Right lobe of liver (tissue), 6 donors: ENCODE measurements at places on chromosomes 13 and 19. TPM values are rescaled to one million over a fixed set of nuclear protein-coding genes. Genes with fewer than 3 reads are reported as not detected.
A peak's percentile ranks its signal among the peaks of the same experiment; 100 is the strongest.

DNA sequence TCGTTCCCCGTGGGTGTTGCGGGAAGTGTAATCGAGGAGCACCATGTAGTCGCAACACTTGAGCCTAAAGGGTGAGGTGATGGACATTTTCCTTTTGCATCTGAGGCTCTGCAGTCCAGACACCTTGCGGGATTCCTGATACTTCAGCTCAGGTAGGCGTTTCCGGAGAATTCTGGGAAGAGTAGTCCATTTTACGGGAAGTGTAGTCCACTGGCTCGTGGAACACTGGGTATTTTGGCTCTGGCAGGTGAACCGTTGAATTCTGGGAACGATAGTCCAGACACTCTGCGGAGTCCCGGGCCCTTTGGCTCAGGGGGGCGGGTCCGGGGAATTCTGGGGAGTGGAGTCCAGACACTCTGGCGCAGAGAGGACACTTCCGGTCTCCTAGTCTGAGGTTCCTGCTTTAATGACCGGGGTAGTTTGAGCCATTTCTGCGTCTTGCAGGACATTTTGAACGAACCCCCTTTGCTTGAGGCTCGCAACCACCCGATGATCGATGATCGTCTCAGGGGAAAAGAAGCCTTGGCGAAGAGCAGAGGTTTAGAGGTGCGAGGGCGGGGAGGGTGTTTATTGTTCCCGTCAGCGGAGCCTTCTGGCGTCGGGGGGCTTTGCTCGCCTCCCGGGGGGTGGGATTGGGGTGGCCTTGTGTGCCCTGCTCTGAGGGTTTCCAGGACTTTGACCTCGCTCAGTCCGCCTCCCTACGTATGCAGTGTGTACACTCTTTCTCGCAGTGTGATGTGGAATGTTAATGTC is at the start of gene ZNF223:
Gene ZNF223 (plus strand): TSS at position 387 of the 753 bp plus-strand sequence. CDS start 3,141 bp downstream, outside the sequence.
- no peaks in the 10 kb centered on the region for H3K27me3 ChIP-seq
- no peaks in the 10 kb centered on the region for H3K36me3 ChIP-seq
- peak within 1 kb of the TSS; percentile 25 for H3K27ac ChIP-seq

GRCh38 chr19:12802267-12803106 is 618 bp downstream of the THSD8 start:
- no peak overlapping the region for H3K27ac ChIP-seq
- peaks cover 11% of the 10 kb centered on the region for H3K4me1 ChIP-seq
- peak; percentile 35 for DNase-seq
- no peaks in the 10 kb centered on the region for H3K36me3 ChIP-seq

GRCh38 chr13:73599232-73600128 is 534.7 kb downstream of the KLF12 start:
- H3K4me1 ChIP-seq: no peaks in the 10 kb centered on the region
- no peak for DNase-seq
- H3K4me3 ChIP-seq: no peak overlapping the region
- no peaks in the 10 kb centered on the region for H3K36me3 ChIP-seq

GRCh38 chr13:39956036-39956435 is 300.6 kb downstream of the COG6 start:
- no peaks in the 10 kb centered on the region for H3K36me3 ChIP-seq
- H3K4me1 ChIP-seq: no peaks in the 10 kb centered on the region
- no peak overlapping the region for H3K27ac ChIP-seq
- H3K4me3 ChIP-seq: no peak overlapping the region

DNA sequence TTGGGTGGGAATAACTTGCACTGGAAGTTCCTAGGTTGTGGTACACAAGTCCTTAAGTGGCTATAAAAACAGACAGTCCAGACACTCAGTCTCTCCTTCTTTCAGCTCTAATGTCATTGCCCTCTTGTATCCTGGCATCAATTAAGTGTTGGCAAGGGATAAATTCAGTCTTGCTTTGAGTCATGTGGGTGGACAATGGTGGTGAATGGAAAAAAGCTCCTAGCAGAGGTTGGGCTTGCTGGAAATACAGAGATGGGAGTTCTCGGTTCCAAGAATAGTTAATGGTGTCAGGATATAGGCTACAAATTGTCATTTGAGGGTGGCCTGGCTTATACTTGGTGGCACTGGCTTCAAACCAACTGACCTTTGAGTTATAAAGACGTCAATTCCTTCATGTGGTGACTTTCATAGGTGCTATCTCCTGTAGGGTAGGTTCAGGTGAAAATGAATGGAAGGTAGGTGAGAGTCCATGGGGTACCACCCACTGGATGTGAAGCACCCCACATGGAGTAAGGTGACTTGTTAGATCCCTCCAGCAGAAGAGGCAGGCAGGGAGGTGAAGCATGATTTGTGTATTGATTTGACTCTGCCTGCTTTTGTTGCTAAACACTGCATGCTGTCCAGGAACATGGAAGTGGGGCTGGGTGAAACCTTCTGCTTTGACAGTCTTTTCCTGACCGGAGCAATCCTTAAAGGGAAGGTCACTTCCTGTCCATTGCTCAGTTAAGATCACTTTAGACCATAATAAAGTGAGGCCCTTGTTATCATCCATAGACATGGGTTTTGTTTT is 102.0 kb downstream of the LACC1 start:
- no peak for DNase-seq
- no peak overlapping the region for H3K4me3 ChIP-seq
- no peaks in the 10 kb centered on the region for H3K4me1 ChIP-seq
- no peak overlapping the region for H3K27ac ChIP-seq

GRCh38 chr13:44220948-44221347 is 152.7 kb upstream of the SERP2 start:
- H3K27me3 ChIP-seq: no peaks in the 10 kb centered on the region
- no peak for DNase-seq
- H3K4me1 ChIP-seq: peaks cover 16% of the 10 kb centered on the region

DNA sequence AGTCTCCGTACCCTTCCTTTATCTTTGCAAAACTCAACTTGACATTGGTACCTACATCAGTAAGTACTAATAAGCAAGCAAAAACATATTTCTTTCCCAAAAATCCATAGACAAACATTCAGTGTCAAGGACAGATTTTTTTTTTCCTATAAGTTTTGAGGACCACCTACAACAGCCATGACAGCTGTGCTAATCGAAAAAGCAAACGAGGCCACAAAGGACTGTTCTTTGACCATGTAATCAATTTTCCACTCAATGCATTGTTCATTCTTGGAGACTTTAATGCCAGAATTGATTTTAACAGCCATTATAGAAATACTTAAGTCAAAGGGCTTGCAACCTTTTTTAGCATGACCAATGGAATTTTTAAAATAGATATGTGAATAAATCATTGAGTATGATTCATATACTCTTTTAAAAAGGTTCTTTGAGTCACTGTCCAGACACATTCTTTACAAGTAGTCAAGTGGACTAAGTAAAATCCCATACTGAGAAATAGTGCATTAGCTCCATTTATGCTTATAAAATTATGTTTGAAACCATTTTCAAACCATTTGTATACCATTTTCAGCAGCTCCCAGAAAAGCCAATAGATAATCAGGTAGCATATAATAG is 323.9 kb downstream of the MZT1 start:
- no peaks in the 10 kb centered on the region for H3K4me1 ChIP-seq
- no peak overlapping the region for H3K4me3 ChIP-seq
- H3K27me3 ChIP-seq: no peaks in the 10 kb centered on the region
- no peak for DNase-seq
- H3K27ac ChIP-seq: no peak overlapping the region

DNA sequence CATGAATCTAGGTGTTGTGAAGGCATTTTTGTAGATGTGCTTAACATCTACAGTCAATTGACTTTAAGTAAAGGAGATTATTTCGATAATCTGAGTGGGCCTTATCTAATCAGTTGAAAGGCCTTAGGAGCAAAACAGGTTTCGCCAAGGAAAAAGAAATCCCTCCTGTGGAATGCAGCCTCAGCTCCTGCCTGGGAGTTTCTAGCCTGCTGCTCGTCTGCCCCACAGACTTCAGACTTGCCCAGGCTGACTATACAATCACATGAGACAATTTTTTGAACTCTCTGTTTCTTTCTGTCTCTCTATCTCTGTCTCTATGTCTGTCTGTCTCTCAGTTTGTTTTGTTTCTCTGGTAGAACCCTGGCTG is 312.5 kb downstream of the OLFM4 start:
- H3K4me1 ChIP-seq: no peaks in the 10 kb centered on the region
- DNase-seq: no peak
- no peaks in the 10 kb centered on the region for H3K36me3 ChIP-seq

GRCh38 chr19:49807904-49808675 is 5.0 kb downstream of the FUZ start:
- peak overlapping the region; percentile 74 for H3K4me3 ChIP-seq
- peaks cover 11% of the 10 kb centered on the region for H3K36me3 ChIP-seq
- H3K27me3 ChIP-seq: no peaks in the 10 kb centered on the region
- no peak overlapping the region for H3K27ac ChIP-seq

- no peaks in the 10 kb centered on the region for H3K27me3 ChIP-seq
- no peak overlapping the region for H3K4me3 ChIP-seq
- no peaks in the 10 kb centered on the region for H3K4me1 ChIP-seq
- no peak for DNase-seq
- no peaks in the 10 kb centered on the region for H3K36me3 ChIP-seq
Observed at GRCh38 chr19:17266589-17266974, 661 bp upstream of the BABAM1 start.

GRCh38 chr19:52658595-52658994 is 20.4 kb upstream of the ZNF83 start:
- no peaks in the 10 kb centered on the region for H3K4me1 ChIP-seq
- no peaks in the 10 kb centered on the region for H3K27me3 ChIP-seq
- no peak overlapping the region for H3K4me3 ChIP-seq
- H3K27ac ChIP-seq: no peak overlapping the region

DNA sequence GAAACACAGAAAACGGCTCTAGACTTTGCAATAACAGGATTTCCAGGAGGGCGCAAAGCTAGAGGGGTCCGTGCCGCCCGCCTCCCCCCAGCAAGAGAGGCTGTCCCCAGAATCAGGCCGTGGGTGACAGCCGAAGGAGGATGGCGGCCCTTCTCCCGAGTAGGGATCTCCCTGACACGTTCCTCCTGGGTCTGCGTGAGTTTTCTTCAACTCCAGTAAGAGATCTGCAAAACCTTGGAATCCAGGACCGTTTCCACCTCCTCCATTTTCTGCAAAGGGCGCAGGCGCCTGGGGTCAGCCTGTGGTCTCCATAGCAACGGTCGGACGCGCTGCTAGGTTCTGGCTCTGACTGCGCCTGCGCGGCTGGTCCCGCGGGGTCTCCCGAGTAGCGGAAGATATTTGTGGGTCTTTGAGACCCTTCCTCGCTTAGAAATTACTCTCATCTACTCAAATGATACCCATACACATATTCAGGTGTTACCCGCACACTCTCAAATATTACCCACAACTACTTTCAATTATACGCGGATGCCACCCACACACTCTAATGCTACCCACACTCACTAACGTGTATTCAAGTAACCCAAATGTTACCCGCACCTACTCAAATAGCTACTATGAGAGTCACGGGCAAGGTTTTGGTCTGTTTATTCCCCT is 2.1 kb downstream of the PNMA8C start:
- peaks cover 4% of the 10 kb centered on the region for H3K27me3 ChIP-seq
- H3K36me3 ChIP-seq: no peaks in the 10 kb centered on the region
- H3K27ac ChIP-seq: no peak overlapping the region
- peak; percentile 74 for DNase-seq

GRCh38 chr13:27699952-27700351 is 78.3 kb downstream of the POLR1D start:
- H3K4me3 ChIP-seq: no peak overlapping the region
- H3K27me3 ChIP-seq: no peaks in the 10 kb centered on the region
- no peaks in the 10 kb centered on the region for H3K4me1 ChIP-seq
- H3K27ac ChIP-seq: no peak overlapping the region
- H3K36me3 ChIP-seq: no peaks in the 10 kb centered on the region

- H3K27ac ChIP-seq: no peak overlapping the region
- no peaks in the 10 kb centered on the region for H3K27me3 ChIP-seq
- H3K4me3 ChIP-seq: no peak overlapping the region
- H3K36me3 ChIP-seq: no peaks in the 10 kb centered on the region
- H3K4me1 ChIP-seq: no peaks in the 10 kb centered on the region
- no peak for DNase-seq
Observed at GRCh38 chr13:59946944-59947343, 216.8 kb downstream of the DIAPH3 start.

DNA sequence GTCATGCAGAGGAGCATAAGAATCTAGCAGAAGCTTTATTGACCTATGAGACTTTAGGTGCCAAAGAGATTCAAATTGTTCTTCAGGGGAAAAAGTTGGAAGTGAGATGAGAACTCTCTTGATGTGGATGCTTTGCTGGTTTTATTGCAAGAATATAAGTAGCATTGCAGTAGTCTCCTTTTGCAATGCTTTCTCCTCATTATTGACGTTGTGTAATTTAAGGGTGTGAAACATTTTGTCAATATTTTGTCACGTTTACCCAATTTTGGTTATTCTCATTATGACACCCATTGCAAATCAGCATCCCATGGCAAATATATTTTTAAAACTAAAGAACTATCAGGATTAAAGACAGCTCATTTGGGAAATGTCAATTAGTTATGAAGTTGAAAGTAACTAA is 11.9 kb upstream of the LILRB5 start:
- no peak for DNase-seq
- H3K4me1 ChIP-seq: no peaks in the 10 kb centered on the region
- no peaks in the 10 kb centered on the region for H3K36me3 ChIP-seq
- no peak overlapping the region for H3K27ac ChIP-seq
- H3K4me3 ChIP-seq: no peak overlapping the region

DNA sequence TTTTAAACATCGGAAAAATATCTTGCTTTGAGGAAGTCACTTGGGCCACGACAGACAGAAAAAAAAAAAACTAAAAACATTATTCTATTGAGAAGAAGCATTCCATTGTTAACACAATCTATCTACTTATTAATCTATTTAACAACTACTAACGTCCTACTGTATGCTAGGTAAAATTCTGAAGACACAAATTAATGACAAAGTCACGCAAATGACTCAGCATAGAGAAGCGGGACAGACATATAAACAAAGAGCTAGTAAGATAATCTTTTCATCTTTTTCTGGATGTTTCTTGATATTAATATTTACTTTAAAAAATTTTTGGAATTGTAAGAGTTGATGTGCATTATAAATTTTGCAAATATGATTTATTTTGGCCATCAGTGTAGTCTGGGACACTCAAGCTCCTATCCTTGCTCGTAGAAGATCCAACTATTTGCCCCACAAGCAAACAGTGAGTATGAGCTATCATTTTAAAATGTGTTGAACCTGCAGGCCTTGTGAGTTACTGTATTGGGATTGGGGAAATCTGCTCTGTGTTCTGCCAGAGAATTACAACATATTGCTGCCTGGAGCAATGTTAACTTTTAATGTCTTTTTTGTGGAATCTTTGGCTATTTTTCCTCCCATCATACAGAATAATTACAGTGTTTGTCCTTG is 109.1 kb downstream of the PCDH9 start:
- H3K27ac ChIP-seq: no peak overlapping the region
- H3K4me3 ChIP-seq: no peak overlapping the region
- H3K4me1 ChIP-seq: peaks cover 6% of the 10 kb centered on the region
- no peaks in the 10 kb centered on the region for H3K36me3 ChIP-seq
- no peak for DNase-seq

The USHBP1 gene
- total RNA-seq: 2.2 TPM

The S1PR2 gene
- 2.8 TPM for total RNA-seq

The CACNA1A gene
- not detected for total RNA-seq

The GGACT gene
- 4.7 TPM for total RNA-seq

The EDNRB gene
- 18.3 TPM for total RNA-seq

The CPAMD8 gene
- total RNA-seq: 1.0 TPM

The LILRB3 gene
- total RNA-seq: 8.1 TPM

The PLPP2 gene
- 2.3 TPM for total RNA-seq

The ATP4B gene
- total RNA-seq: not detected
